ENCODE measurements at places on chromosomes 12 and 14.

GRCh38 chr14:68607081-68607866 is 185.6 kb downstream of the ZFP36L1 start:
- DNase-seq = no peak

DNA sequence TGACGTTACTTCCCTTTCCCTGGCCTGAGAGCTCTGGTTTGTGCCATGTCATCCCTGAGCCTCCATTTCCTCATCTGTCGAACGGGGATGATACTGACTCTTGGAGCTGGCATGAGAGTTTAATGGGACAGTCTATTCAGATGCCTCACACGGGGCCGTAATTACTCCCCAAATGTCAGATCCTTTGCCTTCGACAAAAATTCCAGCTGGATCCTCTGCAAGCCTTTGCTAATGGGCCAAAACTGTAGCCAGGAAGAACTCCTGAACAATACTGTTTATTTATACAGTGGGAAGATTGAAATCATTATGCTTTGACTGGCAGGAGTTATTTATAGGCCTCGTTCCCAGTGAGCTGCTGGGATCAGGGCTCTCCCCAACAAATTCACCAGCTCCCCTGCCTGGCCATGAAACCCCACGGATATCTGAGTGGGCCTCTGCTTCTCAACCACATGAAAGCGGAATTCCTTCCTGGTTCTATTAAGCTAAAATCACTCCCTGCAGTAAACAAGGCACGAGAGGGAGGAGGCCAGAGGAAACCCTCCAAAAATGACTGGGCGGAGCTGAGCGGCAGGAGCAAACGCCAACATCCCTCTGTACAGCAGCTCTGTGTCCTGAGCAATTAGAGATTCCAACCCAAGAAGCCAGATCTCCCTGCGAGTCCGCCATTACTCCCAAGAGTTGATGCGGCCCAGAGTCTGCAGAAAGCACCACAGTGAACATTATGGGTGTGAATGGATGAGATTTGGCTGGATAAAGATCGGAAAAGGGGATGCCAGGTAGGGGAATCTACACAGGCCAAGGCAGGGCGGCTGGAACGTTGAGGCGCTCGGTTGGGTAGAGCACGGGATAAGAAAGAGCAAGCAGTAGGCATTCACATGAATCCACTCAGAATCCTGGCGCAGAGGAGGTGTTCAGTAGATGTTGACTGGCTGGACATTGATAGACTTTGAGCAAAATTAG is 326.1 kb downstream of the BCL11B start:
- no peak for DNase-seq

DNA sequence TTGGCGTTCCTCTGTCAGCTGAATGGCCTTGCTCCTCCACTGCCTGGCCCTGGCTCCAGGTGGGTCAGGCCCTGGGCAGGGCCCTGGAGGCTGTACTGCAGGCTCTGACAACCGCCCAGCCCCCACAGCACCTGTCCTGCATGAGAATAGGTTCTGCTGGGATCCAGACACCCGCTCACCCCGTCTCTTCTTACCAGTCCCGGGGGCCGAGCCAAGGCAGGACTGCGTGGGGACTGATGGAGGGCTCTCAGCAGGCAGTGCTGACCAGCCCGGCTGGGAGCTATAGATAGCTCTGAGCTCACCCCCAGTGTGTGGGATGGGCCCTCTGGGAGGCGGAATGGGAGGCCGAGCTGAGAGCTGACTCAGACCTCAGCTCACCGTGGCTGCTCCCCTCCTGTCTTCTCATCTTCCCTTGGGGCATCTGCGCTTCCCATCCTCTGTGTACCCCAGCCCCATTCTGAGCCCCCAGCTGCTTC is 39.6 kb downstream of the TEAD4 start:
- DNase-seq = no peak

- no peak for DNase-seq
These were observed 24.4 kb downstream of the FBXW8 start for GRCh38 chr12:116934908-116935705.

DNA sequence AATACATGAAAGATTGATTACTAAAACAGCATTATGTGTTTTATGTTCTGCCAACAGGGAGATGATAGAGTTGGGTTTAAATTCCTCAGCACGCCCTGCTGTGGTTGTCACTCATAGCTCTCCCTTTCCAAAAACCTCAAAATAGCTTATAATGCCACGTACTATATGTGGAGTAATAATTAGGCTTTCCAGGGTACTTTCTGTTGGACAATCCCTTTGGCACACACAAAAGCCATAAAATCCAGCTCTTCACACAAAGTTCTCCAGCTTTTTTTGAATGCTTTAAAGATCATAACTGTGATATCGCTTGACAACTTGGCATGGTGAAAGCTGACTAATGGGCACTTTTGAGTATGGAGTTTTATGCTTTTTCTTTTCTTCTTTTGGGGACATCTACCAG is 145.3 kb upstream of the DCN start:
- DNase-seq = no peak

GRCh38 chr14:71734885-71735284 is 197.3 kb upstream of the RGS6 start:
- DNase-seq = no peak

- no peak for DNase-seq
These were observed 941 bp upstream of the STAB2 start for GRCh38 chr12:103586132-103586531.

DNA sequence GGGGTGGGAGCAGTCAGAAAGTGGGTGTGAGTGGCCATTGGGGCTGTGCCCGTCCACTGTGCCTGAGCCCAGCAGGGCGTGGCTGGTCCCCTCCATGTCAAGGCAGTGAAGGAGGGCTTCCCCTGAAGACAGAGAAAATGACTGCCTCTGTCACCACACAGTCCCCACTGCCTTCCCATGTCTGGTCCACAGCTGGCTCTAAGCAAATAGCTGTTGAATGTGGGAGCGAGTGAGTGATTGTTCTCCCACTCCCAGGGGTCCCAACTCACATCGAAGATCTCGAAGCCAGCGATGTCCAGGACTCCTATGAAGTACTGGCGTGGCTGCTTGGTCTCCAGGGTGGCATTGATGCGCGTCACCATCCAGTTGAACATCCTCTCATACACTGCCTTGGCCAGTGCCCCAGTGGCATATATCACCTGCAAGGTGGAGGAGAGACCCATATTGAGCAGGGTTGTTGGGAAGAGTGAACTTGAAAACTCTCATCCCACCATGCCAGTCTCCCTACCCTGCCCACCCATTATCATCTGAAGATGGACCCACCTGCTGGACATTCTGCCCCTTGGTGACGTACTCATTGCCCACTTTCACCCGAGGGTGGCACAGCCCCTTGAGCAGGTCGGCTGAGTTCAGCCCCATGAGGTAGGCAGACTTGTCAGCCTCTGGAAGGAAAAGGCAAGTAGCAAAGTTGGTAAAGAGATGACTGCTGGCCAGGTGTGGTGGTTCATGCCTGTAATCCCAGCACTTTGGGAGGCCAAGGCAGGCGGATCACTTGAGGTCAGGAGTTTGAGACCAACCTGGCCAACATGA is 6.6 kb downstream of the MYH7 start:
- no peak for DNase-seq

DNA sequence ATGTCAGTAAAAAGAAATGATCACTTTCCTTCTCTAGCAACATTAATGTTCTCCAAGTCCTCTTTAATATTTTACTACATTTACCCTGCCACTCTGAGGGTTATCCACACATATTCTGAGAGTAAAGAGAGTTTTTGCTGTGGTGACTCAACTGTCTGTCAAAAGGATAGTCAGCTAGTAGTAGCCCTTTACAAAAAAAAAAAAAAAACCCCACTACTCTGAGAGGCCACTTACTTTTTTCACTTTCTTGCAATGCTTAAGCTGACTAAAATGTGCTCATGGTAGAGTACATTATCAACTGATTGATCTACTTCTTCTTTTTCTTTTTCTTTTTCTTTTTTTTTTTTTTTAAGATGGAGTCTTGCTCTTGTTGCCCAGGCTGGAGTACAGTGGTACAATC is 27.6 kb upstream of the PPM1A start:
- no peak for DNase-seq

GRCh38 chr14:104604458-104605449 is at the start of gene TMEM179:
TSS of gene TMEM179 (minus strand) at chr14:104604772. CDS start at chr14:104604741, 31 bp downstream.
- no peak for DNase-seq

- no peak for DNase-seq
These were observed 277.9 kb downstream of the ITPR2 start for GRCh38 chr12:26555139-26555538.

- DNase-seq = no peak
These were observed 51.1 kb upstream of the BEGAIN start for GRCh38 chr14:100638211-100638855.

DNA sequence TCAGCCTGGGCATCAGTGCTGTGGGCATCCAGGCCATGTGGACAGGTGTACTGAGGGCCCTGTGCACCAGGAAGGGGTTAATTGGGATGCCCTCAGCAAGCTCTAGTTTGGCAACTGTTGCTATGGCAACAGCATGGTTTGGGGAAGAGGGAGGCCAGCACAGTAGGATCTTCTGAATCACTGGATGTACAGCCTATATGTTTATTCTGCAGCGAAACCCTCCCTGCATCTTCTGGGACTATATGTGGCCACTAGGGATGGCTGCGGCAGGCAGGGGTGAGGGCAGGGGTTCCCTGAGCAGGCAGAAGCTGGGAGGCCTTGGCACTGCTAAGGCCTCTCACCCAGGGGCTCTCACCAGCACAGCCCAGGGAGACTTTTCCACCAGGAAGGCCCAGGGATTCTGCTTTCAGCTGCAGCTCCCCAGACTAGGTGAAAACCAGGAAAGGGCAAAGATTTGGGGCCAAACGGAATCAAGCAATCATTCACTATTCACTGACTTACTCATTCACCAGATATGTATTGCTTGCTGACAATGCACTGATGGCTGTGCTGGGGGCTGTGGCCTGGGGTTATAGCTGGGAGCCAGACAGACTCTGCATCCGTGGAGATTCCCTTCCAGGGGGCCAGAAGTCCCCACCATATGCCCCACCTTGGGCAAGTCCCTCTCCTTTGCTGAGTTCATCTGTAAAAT is 42.8 kb downstream of the IRF2BPL start:
- DNase-seq = no peak

DNA sequence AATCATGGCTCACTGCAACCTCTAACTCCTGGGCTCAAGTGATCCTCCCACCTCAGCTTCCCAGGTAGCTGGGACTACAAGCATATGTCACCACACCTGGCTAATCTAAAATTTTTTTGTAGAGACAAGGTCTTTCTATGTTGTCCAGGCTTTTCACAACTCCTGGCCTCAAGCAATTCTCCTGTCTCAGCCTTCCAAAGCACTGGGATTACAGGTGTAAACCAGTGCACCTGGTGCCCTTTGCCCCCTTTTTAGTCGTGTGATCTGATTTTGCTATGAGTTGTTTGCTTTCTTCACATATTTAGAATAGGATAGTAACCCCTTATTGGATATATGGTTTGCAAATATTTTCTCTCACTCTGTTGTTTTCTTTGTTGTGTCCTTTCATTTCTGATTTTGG is 1.7 kb upstream of the RAD52 start:
- no peak for DNase-seq

- peak; percentile 94 for DNase-seq
These were observed 480 bp downstream of the ITPK1 start for GRCh38 chr14:93115069-93115820.

GRCh38 chr14:68535404-68536017 is 257.4 kb downstream of the ZFP36L1 start:
- DNase-seq = no peak

- peak; percentile 74 for DNase-seq
These were observed 84.1 kb upstream of the GNG2 start for GRCh38 chr14:51776102-51776894.

- no peak for DNase-seq
These were observed 33.0 kb upstream of the ATP2A2 start for GRCh38 chr12:110248096-110248447.

DNA sequence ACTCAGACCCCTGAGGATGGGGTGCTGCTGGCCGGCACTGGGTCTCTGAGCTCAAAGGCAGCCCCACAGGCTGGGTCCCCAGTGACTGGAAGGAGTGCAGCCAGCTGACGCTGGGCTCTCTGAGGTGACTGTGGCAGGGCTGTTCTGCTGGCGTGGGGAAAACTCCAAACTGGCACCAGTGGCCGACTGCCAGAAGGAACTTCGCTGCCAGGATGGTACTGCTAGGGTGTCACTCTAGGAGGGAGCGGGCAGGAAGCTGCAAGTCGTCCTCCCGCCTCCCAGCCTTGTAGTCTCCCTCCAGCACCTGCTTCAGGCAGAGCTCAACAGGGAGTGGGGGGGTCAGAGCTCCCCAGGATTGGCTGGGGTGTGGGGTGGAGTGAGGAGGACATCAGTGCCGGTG is 41.3 kb downstream of the CDC42BPB start:
- no peak for DNase-seq

All from GM12865 (cell line).